ENCODE measurements at places on chromosomes 16 and 17.
A peak's percentile ranks its signal among the peaks of the same experiment; 100 is the strongest.

DNA sequence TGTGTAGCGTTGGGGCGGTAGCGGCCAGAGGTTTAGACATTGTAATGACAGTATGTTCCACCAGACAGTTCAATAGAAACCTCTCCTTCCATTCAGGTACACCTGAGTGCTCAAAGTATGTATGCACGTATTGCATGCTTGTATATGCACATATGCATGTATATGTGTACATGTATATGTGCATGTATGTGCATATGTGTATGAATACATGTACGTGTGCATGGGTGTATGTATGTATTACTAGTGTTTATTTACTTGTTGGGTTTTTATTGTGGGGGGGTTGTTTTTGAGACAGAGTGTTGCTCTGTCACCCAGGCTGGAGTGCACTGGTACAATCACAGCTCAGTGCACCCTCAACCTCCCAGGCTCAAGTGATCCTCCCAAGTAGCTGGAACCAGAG lies 30.0 kb downstream of the BCO1 start:
- DNase-seq = no peak

- DNase-seq = no peak
Observed at GRCh38 chr17:72087876-72088275, 32.9 kb upstream of the SOX9 start.

DNA sequence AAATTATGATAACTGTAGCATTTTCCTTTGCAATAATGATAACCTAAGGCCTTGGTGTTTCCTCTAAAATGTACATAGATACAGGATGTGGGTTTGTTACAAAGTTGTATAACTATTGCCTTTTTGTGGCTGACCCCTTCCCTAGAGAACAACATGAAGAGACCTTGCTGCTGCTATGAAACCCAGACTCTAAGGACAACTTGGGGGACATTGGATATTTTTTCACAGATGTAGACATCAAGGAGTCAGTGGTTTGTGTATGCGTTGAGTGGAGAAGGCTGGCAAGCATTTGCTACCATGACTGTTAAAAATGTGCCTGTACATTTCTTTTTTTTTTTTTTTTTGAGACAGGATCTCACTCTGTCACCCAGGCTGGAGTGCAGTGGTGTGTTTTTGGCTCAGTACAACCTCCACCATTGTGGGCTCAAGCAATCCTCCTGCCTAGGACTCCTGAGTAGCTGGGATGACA lies 12.3 kb downstream of the HMOX2 start:
- no peak for DNase-seq

DNA sequence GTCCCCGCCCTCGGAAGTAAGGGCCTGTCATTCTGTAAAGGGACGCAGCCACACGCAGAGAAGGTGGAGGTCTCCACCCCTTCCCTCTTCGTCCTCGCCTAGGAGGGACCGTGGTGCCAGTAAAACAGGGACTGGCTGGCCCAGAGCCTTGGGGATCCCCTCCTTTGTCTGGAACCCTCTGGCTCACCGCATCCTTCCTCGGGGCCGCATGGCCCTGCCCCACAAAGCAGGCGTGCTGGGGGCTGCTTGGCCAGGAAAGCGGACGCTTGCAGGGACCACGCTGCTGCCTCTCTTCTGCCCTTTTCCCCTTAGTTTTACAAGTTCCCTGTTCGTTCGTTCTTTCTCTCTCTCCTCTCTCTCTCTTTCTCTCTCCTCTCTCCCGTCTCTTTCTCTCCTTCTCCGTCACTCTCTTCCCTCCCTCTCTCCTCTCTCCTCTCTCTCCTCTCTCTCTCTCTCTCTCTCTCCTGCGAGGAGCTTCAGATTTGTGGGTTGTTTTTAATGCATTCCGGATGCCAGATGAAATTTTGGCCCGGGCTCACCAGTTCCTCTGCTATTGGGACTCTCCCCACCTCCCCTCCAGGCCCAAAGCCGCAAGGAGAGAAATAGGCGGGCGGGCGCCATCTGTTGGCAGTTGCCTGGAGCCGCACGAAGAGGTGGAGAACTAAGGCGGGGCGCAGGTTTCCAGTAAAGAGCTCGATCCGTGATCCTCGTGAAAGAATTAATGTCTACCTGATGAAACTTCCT lies 35.1 kb upstream of the CDRT4 start:
- DNase-seq = peak; percentile 89

GRCh38 chr16:12723681-12724080 lies 80.0 kb downstream of the CPPED1 start:
- DNase-seq = no peak

DNA sequence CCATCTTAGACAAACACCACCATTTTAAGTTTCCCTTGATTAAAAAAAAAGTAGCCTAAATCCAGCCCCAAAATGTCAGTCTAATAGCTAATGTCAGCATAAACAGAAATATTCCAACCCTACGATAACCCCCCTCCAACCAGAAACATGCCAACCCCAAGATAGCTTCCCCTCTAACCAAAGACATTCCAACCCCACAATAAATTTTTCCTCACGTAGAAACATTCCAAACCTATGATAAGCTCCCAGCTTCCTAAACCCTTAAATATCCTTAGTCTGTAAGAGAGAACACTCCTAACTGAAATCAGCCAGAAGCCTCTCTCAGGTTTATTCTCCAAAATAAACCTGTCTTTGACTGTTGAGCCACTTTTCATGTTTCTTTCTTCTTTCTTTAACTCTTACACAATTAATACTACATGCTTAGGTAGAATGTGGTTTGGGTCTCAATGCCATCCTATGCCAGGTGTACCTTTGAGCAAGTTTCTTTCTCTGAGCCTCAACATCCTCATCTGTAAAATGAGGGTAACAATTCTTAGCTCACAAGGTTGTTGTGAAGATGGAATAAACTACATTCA lies 10.5 kb upstream of the KRT38 start:
- no peak for DNase-seq

GRCh38 chr17:49748791-49749190 lies 15.1 kb downstream of the FAM117A start:
- DNase-seq = no peak

- no peak for DNase-seq
Observed at GRCh38 chr16:4142268-4142667, 26.0 kb upstream of the ADCY9 start.

GRCh38 chr17:74408262-74408661 lies 23.6 kb upstream of the GPRC5C start:
- DNase-seq = no peak

DNA sequence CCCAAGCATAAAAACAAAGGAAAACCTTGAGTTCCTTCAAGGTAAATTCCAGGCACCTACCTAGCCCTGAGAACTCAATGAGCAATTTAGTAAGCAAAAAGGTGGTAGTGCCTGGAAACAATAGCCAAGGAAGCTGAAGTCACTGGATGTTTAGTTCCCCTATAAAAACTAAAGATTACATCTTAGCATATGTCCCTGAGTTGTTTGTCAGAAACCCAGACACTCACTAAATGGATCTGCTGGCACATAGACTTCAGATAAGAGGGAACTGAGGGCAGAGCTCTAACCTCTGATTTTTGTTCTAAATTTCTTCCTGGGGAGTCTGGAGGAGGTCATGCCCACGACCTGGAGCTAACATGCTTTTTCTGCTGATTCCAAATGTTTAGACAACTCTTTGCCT lies 532.8 kb upstream of the SALL1 start:
- DNase-seq = no peak

- DNase-seq = no peak
Observed at GRCh38 chr17:32896647-32897258, 19.8 kb upstream of the MYO1D start.

- no peak for DNase-seq
Observed at GRCh38 chr17:15446036-15446435, 21.4 kb downstream of the CDRT4 start.

- no peak for DNase-seq
Observed at GRCh38 chr16:4193920-4194319, 48.0 kb downstream of the SRL start.

All from upper lobe of left lung (tissue), 6 donors.